ENCODE measurements at places on chromosomes 4 and X.

- no peak for DNase-seq
These were observed 227.4 kb downstream of the MAPK10 start for GRCh38 chr4:86132468-86132867.

DNA sequence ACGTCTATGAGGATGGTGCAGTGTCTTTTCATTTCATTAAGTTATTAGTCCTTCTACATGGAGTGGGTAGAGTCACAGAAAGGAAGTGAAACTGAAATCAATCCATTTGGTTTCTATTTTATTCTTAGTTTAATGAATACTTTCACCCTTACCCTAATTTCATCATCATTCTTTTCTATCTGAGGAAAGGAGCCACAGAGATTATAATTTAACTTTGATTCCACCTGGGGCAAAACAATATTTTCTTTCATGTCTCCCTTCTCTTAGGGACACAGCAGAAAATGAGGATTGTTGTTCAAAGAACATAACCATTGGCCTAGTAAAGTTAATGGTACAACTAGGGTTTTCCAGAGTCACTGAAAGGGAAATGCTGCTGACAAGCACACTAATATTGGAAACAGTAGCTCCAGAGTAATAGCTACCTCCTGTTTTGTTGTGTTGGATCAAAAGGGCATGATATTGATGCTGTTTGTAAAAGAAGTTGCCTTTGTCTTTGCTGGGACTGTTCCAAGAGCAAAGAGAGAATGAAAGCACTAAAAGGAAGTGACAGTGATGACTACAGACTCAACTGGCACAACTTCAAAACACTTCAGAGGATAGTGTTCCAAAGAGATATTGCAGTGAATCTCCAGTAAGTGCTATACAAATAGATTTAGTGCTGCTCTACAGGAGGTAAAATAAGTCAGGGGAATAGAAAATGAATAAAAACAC is 247.1 kb upstream of the PITX2 start:
- DNase-seq: no peak

- DNase-seq: no peak
These were observed 94.2 kb downstream of the NYX start for GRCh38 chrX:41541386-41541785.

DNA sequence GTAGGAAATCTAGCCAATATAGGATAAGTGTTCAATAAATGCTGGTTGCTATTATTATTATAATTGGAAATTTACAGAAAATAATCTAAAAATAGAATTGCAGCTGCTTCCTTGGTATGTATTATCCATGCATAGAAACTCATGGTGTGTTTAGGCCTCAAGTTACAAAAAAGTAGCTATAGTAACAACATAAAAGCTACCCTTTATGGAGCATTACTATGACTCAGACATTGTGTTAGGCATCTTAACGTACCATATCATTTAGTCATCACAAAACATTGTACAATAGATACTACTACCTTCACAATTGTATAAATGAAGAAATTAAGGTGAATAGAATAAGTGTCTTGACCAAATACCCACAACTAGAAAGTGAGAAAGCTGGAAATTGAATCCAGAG is 126.9 kb upstream of the NRK start:
- DNase-seq: no peak

- DNase-seq: no peak
These were observed 264.5 kb upstream of the EMCN start for GRCh38 chr4:100782356-100782755.

- DNase-seq: no peak
These were observed 8.0 kb upstream of the HS3ST1 start for GRCh38 chr4:11436673-11437072.

DNA sequence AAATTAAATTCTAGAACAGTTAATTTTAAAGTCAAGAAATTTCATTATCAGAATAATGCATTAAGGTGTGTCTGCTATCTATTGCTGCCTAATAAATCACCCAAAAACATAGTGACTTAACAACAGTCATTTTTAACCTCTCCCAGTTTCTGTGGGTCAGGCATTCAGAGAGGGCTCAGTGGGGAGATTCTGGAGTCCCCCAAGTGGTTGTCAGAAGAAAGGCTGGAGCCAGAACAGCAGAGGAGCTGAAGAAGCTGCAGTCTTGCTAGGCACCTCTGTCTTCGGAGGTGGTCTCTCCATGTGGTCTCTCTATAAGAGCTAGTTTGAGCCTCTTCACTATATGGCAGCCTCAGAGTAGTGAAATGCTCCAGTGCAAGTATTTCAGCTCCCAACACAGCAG is 9.3 kb upstream of the HOPX start:
- no peak for DNase-seq
